ENCODE measurements at places on chromosomes 12 and 14. TPM values are rescaled to one million over a fixed set of nuclear protein-coding genes. Genes with fewer than 3 reads are reported as not detected.

DNA sequence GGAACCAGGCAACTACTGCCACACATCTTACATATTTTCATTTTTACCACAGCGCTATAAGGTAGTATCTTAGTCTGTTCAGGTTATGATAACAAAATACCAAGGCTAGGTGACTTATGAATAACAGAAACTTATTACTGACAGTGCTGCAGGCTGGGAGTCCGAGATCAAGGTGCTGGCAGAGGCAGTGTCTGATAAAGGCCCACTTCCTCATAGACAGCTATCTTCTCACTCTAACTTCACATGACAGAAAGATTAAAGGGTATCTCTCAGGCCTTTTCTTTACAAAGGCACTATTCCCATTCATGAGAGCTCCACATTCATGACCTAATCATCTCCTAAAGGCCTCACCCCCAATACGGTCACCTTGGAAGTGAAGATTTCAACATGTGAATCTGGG lies 59.8 kb upstream of the MDM1 start:
- no peak for DNase-seq

- DNase-seq = no peak
These were observed 1.2 kb upstream of the ARL6IP4 start for GRCh38 chr12:122979001-122979907.

DNA sequence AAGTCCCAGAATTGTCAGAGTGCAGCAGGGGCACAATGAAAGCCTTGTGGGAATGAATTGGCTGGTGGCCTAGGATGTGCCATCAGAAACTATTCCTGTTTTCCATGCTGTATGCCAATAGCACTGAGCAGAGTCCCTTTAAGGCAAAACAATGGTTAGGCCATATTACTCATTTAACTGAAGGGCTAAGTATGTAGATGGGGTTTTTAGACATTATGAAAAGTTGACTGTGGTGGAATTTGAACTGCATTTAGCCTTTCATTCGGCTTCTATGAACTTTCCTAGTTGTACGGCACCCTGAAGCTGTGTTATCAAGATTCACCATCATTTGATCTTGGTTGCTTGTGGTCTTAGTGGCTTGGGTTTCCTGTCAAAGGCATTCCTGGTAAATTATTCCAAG lies 24.8 kb downstream of the IL26 start:
- peak; percentile 5 for DNase-seq

DNA sequence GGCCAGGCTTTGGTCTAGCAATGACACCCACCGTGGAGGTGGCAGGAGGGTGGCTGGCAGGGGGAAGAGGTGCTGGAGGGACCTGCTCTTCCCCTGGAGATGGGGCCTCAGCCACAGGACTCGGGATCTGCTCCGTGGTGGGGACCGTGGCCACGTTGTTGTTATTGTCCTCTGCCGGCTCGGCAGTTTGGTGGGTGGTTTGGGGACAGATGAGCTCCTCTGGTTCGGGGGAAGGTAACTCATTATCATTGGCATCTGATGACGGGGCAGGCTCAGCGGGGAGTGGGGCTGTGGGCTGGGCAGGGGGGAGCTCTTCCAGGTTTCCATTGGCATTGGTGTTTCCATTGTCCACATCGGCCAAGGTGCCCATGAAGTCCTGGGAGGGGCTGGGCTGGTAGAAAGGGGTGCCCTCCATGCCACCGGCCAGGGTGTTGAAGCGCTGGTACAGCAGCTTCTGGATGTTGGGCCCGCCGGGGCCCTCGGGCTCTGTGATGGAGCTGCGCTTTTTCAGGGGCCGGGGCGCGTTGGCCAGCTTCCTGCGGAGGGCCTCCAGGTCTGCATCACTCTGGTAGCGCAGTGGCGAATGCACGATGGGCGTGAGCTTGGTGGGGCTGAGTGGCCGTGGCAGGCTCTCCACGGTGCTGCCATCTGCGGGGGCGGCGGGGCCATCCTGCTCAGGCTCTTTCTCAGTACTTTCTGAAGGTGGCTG lies 24.3 kb downstream of the ZFYVE21 start:
- no peak for DNase-seq

GRCh38 chr14:64610049-64610746 lies 60.4 kb downstream of the PPP1R36 start:
- DNase-seq = no peak

DNA sequence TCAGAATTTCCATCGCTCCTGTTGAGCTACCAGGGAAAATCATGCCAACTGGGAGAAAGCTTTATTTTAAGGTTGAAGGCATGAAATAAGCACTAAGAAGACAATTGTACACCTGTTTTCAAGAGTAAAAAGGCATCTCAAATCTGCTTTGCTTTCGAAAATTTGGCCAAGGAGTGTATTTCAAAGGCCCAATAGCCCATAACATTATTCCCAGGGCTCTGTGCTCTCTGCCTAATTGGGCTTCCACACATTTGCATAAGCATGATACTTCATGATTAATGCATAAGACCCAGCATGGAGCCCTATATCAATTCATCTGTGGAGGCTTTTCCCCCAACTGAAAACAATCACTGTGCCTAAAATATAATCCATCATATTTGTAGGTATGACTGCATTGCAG lies 258.5 kb downstream of the NOVA1 start:
- DNase-seq = no peak

DNA sequence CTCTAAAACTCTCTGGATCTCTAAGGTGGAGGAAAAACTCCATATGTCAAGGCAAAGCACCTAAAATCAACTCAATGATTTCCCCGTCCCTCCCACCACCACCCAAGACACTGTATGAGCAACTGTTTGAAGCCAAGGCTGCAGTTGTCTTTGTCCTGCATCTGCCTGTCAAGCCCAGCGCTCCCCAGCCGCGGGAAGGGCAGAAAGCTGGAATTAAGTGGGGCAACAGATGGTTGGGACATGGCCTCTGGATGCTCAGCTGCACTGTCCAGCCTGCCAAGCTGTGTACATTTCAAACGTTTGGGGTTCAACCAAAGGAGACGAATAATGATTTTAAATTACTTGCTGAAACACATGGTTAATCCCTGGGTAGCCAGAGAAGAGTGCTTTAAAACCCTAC lies 42.2 kb upstream of the PTGR2 start:
- no peak for DNase-seq

DNA sequence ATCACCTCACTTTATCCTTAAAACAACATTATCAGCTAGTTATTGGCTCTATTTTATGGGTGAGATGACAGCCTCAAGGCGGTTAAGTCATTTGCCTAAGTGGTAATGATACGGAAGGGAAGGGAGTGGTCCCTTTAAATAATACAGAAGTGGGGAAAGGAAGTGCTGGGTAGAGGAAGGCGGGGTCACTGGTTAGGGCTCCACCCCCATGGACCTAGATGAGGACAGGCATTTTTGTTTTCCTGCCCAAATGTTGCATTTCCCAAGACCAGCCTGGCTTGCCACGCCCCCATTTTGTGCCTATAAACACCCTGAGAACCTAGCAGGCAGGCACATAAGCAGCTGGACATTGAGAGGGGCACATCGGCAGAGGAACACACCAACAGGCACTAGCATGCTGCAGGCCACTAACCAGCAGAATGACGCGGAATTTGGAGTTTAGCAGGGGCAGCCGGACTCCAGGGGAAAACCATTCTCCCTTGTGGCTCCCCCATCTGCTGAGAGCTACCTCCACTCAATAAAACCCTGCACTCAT lies 100.9 kb downstream of the EPS8 start:
- DNase-seq = no peak

DNA sequence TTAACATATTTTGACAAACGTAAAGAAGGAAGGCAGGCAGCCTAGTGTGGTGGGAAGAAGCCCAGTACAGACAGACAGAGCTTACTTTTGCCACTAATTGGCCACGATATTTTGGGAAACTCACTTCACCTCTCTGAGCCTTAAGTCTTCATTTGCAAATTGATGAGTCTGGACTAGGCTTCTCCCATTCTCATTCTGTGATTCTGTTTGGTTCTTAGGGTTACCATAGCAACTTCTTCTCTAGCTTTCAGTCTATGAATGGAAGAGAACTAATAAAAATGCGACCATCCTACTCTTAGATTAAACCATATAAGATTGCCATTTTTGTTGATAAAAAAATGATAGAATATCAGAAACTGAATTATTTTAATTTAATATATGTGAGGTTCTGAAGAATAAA lies 210.5 kb downstream of the SNAPC1 start:
- no peak for DNase-seq

GRCh38 chr12:63844391-63845341 lies at the start of gene SRGAP1:
Gene SRGAP1 (plus strand): TSS chr12:63844700. CDS start chr12:63844817, 117 bp downstream.
- peak; percentile 53 for DNase-seq

GRCh38 chr12:53805067-53805466 lies 53.3 kb upstream of the CISTR start:
- no peak for DNase-seq

PPM1H gene
- total RNA-seq = 3.0 TPM

BCL11B gene
- total RNA-seq = 0.18 TPM

DBX2 gene
- total RNA-seq = not detected

MYF6 gene
- total RNA-seq = not detected

CATSPERB gene
- total RNA-seq = not detected

KRT2 gene
- total RNA-seq = not detected

ZFHX2 gene
- total RNA-seq = 1.2 TPM
